Stimulated activated CD4-positive, alpha-beta T cell treated with anti-CD3 and anti-CD28 coated beads, Interleukin-1b, Interleukin-23, amount 100 ng/mL, for 1 hour (primary cell): ENCODE measurements at places on chromosomes 5 and 9.

DNA sequence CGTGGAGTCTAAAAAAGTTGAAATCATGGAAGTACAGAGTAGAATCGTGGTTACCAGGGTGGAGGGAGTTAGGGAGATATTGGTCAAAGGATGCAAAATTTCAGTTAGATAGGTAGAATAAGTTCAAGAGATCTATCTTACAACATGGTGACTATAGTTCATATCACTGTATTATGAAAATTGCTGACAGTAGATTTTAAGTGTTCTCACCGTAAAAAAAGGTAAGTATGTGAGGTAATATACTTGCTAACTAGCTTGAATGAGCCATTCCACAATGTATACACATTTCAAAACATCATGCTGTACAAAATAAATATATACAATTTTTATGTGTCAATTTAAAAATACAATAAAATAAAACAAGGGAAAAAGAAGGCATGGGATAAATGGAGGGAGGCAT is 392.1 kb downstream of the CAAP1 start:
- no peak for DNase-seq

DNA sequence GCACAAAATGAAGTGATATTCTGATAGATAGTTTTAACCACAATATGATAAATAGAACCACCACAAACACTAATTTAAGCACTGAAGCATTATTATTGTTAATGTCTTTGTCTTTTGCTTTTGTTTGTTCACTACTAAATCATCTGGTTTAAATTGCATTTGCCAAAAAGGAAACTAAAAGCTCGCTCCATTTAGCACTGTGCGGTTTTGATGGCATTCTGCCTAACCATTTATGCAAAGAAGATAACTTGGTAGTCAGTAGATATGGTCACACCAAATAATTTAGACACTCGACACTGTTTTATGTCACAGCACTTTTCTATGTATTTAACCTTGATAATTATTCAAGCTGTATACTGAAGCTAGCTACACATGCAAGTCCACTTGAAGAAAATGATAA is 849.8 kb upstream of the CDH6 start:
- DNase-seq: no peak

DNA sequence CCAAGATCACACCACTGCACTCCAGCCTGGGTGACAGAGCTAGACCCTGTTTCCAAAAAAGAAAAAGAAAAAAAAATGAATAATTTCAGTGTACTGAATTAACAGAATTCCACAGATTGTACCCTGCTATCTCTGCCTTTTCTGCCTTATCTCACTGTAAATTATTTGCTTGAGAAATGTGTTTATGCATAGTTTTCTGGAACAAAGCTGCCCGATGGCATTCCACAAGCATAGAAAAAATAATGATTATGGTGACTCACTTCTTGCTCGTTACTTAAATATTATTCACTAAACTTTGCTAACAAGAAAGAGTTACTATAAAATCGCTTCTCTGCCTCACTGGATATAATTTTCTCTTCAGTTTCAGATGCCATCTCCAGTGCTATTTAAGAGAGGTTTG is 88.7 kb upstream of the FAM169A start:
- no peak for DNase-seq

DNA sequence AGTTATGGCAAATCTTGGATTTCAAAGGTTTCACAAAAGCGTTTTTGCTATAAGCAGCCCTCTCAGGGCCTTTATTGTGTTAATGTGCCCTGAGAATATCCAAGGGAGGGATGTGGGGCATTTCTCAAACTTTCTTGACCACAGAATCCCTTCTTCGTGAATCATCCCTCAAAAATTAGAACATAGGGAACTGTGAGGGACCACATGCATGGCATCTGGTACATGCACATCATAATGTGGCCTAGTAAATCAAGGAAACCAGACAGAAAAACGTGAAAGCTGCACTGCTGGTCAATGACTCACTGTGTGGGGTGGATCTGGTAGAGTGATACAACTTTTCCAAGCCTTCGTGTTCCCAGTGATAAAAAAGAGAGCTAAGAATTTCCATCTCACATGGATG is 22.4 kb downstream of the DDX31 start:
- no peak for DNase-seq

DNA sequence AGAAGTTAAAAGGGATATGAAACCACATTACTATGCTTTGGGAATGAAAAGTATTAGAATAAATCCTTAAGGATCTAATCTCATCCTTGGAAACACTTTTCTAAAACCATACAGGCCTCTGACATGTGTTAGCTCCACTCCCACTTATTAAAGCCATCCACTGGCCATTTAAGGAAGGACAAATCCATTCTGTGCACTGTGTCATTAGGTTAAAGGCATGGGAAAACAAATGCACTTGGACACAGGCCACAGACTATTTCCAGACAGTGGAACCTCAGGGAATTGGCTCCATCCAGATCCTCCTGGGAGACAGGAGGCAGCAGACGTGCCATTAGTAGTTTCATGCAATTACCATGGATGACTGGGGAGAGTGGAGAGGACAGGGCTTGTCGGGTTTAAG is 454.9 kb downstream of the ENC1 start:
- no peak for DNase-seq

- DNase-seq: no peak
Measured at GRCh38 chr9:10268531-10269485, 344.0 kb downstream of the PTPRD start.

- DNase-seq: no peak
Measured at GRCh38 chr9:6549106-6549800, 96.3 kb downstream of the GLDC start.

- DNase-seq: no peak
Measured at GRCh38 chr9:5485378-5486085, 24.8 kb upstream of the PDCD1LG2 start.

GRCh38 chr5:36135988-36136387 is 15.7 kb downstream of the LMBRD2 start:
- no peak for DNase-seq

- no peak for DNase-seq
Measured at GRCh38 chr9:92769990-92770359, 5.3 kb upstream of the BICD2 start.

- no peak for DNase-seq
Measured at GRCh38 chr5:150401376-150402228, 11.1 kb downstream of the CD74 start.

DNA sequence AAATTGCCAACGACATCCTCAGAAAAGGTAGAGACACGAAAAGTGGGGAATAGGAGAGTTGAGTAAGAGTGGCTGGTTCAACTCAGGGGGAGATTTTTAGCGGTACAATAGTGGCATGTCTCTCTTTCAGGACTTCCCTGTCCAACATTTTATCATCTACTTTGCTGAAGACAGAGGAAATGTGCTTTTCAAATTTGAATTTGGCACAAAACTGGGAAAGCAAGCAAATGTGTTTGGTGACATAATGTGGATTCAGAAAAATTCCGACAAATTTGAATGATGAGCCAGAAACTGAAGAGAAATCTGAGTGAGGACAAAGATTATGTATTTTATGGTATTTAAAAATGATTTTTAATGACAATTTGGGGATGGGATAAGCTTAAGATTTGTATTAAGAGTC is 33.6 kb upstream of the ZNF608 start:
- DNase-seq: no peak

DNA sequence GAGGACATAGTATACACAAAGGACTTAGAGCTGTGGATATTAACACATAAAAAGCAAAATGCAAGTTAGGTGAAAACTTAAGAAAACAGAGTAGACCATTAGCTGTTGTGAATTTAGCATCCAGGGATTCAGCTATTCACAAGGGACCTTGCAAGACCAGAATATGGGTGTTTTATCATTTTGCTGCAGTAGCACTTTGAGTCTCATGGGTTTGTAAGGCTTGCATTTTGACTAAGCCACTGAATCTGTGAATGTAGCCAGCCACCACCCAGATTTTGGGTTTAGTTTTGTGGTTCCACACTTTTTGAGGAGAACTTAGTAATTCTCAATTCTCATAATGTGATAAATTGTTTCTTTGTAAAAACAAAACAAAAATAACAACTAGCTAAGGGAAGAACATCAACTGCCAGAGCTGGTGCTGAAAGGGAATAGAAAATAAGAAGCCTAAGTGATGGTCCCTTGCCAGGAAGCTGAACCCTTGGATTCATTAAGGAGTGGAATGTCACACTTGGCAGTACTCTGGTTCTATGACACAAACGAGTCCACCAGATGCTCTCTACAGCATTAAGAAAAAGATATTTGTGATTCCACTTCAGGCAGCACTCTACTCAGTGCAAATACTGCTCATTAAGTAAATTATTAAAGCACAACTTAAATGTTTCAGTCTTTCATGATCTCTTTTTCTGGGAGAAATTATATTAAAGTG is 557.4 kb upstream of the ZNF462 start:
- DNase-seq: no peak

GRCh38 chr9:137028263-137029057 is 423 bp upstream of the ABCA2 start:
- peak; percentile 44 for DNase-seq

DNA sequence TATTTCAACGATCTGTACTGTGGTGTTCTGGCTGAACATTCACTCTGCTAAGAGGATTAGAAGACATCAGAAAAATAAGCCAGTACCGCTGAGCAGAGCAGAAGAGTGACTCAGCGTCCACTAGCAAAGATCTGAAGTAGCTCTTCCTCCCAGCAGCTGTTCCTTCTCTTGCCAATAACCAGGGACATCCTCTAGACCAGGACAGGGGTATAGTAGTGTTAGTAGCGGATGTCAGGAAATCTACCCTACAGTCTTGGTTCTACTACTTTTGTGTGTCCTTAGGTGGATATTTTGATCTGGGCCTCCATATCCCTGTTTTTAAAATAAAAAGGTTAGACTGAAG is 103.6 kb downstream of the TSSK1B start:
- no peak for DNase-seq

DNA sequence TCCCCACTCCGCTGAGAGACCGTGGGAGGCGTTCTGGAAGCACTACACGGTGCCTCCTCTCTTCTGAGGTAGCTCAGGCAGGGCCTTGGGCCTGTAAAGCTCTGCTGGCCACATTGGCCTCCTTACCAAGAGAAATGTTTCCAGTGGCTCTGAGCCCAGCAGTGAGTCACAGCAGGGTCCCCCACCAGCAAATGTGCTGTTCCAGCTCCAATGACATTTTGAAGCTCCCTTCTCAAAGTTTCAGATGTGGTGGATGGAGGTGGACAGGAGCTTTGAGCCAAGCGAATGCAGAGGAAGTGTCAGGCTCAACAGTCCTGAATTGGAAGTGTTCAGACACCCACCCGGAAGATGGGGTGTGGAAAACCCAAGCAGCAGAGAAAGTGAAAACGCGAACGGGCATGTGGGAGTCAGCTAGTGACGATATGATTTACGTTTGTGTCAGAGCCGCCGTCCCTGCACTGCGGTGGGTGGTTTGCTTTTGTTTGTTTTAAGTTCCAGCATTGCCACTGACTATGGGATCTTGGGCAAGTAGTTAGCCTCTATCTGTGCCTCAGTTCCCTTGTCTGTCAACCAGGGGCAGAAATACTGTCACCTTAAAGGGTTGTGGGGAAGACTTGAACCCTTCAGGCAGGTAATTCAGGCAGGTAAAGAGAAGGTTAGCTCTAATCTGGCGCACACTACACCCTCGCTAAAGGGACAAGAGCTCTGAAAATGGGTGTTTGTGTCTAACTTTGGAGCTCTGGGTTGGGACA is 38.2 kb downstream of the C5orf15 start:
- DNase-seq: no peak

- DNase-seq: no peak
Measured at GRCh38 chr5:143484601-143485000, 81.1 kb upstream of the NR3C1 start.

GRCh38 chr9:13213337-13213736 is 66.2 kb downstream of the MPDZ start:
- no peak for DNase-seq

DNA sequence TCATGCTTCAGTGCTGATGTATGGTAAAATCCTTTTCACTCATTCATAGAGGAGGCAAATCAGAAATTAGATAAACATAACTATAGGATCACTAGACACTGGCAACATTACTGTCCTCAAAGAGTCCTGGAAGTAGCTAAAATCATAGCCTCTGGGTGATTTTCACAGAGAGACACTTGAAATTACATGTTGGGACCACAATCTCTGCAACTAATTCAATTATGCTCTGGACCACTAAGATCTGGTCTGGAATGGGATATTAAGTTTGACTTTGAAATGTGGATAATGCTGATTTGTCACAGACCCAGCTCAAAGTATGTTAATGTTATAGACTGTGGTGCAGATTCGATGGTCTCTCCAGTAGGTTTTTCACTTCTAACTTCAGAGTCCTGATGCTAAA is 214.6 kb upstream of the CCNH start:
- no peak for DNase-seq

GRCh38 chr9:20619487-20620200 is 2.7 kb downstream of the MLLT3 start:
- no peak for DNase-seq

DNA sequence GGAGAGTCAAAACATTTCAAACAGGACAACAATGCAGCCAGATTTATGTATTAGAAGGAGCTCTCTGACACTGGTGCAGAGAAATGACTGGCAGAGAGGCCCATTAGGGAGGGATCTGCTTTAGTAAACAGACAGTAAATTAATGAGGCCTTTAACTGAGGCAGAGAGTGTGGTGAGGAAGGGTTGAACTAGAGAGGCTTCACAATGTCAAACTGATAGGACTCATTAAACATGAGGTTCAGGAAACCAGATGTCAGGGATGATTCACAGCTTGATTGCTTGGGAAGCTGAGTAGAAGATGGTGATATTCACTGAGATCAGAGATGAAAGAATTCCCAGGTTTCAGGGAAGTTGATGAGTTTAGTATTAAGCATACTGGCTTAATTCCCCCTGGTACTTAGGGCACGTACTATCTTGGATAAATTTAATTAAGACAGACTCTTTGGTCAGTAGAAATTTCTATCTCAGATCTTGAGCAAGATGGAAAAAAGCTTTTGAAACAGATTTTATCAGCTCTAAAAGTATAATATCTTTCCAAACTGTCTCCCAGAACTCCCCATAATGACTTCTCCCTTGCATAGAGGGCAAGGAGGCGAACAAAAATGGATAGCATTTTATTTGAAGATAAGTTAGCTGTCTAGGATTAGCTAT is 8.6 kb upstream of the MUSK start:
- DNase-seq: no peak

- DNase-seq: no peak
Measured at GRCh38 chr5:61569353-61569752, 237.3 kb downstream of the ZSWIM6 start.

- DNase-seq: no peak
Measured at GRCh38 chr9:92278110-92278509, 15.4 kb downstream of the IARS1 start.

- no peak for DNase-seq
Measured at GRCh38 chr9:105700668-105701067, 6.3 kb downstream of the TMEM38B start.

GRCh38 chr5:126645132-126645531 is 44.4 kb downstream of the PHAX start:
- DNase-seq: no peak

GRCh38 chr9:37668116-37668601 is 17.4 kb downstream of the FRMPD1 start:
- DNase-seq: no peak

DNA sequence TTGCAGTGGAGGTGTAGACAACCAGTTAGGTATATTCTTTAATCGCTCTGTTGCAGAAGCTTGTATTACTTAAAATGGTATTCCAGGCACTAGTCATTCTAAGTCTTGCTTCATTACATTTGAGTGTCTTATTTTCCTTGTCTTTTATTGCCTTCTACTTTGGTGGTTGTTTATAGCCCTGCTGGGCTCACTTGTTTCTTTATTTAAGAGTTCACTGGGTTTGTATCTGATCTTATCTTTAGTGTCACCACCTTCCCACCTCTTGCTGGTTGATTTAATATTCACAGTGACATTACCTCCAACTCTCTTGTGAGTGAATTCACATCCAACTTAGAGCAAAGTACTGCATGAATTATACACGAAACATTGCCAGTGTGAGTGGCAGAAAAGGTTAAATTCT is 83.6 kb upstream of the BNC2 start:
- DNase-seq: no peak

GRCh38 chr9:37412431-37413151 is 9.9 kb upstream of the GRHPR start:
- no peak for DNase-seq
